NCI-H460 (cell line): ENCODE measurements at places on chromosomes 1 and 21. TPM values are rescaled to one million over a fixed set of nuclear protein-coding genes. Genes with fewer than 3 reads are reported as not detected.

OR2M4 gene
- not detected in 2 replicates for total RNA-seq

C1orf53 gene
- total RNA-seq, result 8.9 and 10.6 TPM in 2 replicates

PRDM16 gene
- 0.29 and 2.2 TPM in 2 replicates for total RNA-seq

SYCP1 gene
- total RNA-seq, result not detected in 2 replicates

LCE1E gene
- total RNA-seq, result not detected in 2 replicates

BMP8A gene
- not detected in 2 replicates for total RNA-seq

CRYZL1 gene
- 15.9 and 29.0 TPM in 2 replicates for total RNA-seq

NR1I3 gene
- total RNA-seq, result not detected in 2 replicates

C1orf185 gene
- not detected in 2 replicates for total RNA-seq

CELSR2 gene
- total RNA-seq, result 2.7 and 3.8 TPM in 2 replicates

DYNLT4 gene
- total RNA-seq, result 0.25 TPM in 1 of 2 replicates, not detected in the other
